ENCODE measurements at places on chromosomes 4 and X.

GRCh38 chrX:16687514-16687913, 25.0 kb downstream of the CTPS2 start:
- DNase-seq, result no peak

- no peak for DNase-seq
These were observed 192.3 kb upstream of the CXorf66 start for GRCh38 chrX:140157611-140158010.

DNA sequence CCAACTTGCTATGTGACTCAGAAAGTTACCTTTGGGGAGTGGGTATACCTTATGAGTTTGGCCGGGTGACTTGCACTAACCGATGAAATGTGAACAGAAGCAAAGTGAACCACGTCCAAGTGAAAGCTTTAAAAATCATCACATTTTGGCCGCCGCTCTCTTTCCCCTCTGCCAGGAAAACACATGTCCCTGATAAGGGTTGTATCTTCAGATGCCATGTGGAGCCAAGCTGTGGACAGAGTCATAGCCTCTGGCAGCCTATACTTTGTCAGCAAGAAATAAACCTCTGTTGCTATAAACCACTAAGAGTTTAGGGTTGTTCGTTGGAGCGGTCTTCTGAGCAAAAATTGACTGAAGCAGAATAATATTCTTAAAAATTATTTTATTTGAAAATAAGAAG, 92.3 kb downstream of the PRDM5 start:
- DNase-seq, result no peak

GRCh38 chrX:103183912-103184311, 31.0 kb upstream of the BEX4 start:
- no peak for DNase-seq

DNA sequence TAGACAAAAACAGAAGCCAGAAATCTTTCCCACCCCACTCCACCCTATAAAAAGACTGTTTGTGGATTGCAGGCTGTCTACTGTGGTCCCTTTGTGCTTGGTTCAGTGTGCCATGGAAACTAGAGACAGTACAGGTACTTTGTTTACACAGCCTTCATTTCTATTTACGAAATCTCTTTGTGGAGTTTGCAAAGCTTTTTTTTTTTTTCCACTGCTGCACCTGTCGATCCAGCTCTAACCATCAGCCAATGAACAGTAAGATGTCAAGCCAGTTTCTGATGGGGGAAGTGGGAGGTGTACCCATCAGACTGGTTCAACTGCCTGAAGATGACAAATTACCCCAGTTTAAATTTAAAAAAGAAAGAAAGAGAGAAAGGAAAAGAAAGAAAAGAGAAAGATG, 20.2 kb upstream of the LRBA start:
- DNase-seq, result no peak

DNA sequence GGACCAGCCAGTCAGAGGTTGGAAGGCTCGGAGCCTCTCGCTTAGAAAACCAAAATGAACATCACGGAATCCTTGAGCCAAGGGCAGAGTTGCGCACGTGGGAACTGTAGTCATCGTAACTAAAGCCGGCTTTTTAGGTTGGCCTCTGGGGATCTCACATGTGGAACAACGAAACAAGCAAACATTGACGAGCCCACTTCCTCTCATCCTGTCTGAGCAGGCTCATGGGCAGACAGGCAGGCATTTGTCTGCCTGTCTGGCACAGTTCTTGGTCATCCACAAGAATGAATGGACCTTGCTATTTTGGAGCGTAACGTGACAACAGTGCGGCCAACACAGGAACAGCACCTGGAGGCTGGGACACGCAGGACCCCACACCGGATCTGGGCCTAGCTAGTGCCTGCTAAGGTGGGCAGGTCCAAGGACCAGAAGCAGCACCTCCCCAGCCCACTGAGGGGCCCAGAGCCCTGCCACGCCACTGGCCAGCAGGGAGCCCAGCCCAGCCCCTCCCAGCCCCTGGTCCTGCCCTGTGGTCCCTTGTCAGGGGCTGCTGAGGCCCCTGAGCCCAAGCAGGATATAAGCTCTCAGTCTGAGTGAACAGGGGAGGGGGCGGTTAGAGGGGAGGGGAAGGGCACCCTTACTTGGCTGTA, 9.2 kb upstream of the TREX2 start:
- DNase-seq, result no peak

GRCh38 chr4:56861360-56861759, 39.9 kb upstream of the SPINK2 start:
- no peak for DNase-seq

- DNase-seq, result no peak
These were observed 23.3 kb downstream of the BRCC3 start for GRCh38 chrX:155094468-155095061.

DNA sequence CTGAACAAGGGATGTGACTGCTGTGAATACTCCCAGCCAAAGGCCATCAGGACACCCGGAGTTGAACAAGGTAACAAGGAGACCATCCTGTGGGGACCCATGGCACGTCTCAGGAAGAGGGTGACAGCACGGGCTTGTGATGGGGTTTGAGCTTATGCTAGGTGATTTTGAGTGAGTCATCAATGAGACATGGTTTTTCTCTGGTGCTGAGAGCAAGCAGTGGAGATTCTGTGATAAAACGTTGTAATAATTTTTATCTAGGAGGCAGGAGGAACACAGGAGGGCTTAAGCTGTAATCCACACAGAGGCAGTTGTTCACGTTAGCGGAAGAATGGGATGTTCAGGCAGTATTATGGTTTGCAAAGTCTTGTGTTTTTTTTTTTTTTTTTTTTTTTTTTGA, 36.0 kb downstream of the TRIML1 start:
- DNase-seq, result no peak

GRCh38 chr4:112884406-112884805, 165.0 kb upstream of the ANK2 start:
- no peak for DNase-seq

- no peak for DNase-seq
These were observed 13.7 kb upstream of the HTRA3 start for GRCh38 chr4:8255698-8256441.

- no peak for DNase-seq
These were observed 34.7 kb downstream of the FRMPD3 start for GRCh38 chrX:107484002-107484726.

DNA sequence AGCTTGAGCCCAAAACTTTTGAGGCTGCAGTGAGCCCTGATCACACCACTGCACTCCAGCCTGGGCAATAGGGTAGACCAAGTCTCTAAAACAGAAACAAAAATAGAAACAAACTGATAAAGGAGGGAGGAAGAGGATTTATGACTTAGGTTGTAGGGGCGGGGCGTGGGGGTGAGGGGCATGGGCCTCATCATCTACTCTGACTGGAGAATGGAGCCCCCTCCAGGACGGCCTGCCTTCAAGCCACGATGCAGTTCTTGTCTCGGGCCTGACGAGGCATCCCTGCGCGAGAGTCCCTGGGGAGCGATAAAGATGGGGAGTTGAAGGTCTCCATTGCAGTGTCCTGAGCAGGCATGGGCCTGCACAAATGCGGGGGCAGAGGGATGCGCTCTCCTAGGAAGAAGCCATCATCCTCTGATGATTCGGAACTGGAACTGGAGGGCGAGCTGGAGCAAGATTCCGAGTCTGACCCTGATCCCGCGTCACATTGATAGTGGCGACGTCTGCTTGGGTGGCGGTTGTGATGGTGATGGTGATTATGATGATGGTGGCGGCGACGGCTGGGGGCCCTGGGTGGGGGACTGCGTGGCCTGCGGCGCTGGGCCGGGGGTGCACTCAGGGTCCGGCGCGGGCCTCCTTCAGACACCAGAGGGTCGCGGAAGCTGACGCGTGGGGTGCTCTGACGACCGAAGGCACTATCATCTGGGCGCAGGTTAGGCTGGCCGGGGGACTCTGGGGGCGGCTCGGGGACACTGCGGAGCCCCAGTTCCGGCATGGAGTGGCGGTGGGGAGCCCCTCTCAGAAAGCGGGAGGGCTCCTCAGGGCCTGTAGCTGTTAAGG, 4.0 kb downstream of the PLP2 start:
- no peak for DNase-seq

- DNase-seq, result peak; percentile 57
These were observed 609 bp upstream of the SLC25A6 start for GRCh38 chrX:1392376-1393068.

- DNase-seq, result no peak
These were observed 526.7 kb downstream of the PCDH7 start for GRCh38 chr4:31246856-31247255.

- DNase-seq, result no peak
These were observed 122.2 kb downstream of the UBE2K start for GRCh38 chr4:39820186-39820585.

- DNase-seq, result no peak
These were observed 3.7 kb upstream of the FGB start for GRCh38 chr4:154559141-154559493.

DNA sequence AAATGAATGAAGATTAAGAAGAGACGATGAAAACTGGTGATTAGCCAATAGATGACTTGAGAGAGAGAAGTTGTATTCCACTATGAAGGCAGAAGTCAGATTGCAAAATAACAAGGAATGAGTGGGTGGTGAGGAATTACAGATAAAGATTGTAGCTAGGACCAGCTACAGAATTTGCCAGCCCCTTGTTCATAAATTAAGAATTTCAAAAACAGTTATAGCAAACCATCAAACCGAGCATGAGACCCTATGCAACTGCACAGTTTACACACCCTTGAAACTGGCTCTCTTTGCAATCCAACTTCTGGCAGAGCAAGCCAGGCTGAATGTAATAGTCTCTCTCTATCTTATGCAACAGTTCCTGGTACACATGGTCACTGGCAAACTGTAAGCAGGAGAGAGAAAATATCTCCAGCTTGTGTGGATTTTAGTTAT, 35.2 kb downstream of the STAP1 start:
- no peak for DNase-seq

- no peak for DNase-seq
These were observed 5.7 kb upstream of the GPR174 start for GRCh38 chrX:79138658-79139241.

DNA sequence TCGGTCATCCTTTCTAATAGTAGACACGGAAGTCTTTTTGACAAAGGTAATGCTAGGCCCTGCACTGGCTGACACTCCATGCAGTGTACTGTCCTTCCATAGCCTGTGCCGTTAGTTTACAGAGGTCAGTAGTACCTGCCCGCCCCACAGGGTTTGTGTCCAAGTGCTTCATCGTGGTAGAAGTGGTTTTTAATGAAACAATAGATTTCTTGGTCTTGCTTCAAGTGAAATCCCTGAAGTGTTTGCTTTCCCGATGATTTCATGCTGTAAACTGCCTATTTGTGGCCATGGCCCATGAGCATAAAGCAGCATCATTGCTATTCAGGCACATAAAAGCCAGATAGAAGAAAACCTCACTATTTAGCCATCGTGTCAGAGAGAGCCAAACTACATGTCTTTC, 139.3 kb downstream of the GPR143 start:
- DNase-seq, result no peak

GRCh38 chrX:105648732-105649131, 173.6 kb upstream of the NRK start:
- DNase-seq, result no peak

- no peak for DNase-seq
These were observed 618.2 kb upstream of the PCDH10 start for GRCh38 chr4:132530861-132531260.

GRCh38 chrX:148722966-148723365, 222.5 kb downstream of the AFF2 start:
- DNase-seq, result no peak

DNA sequence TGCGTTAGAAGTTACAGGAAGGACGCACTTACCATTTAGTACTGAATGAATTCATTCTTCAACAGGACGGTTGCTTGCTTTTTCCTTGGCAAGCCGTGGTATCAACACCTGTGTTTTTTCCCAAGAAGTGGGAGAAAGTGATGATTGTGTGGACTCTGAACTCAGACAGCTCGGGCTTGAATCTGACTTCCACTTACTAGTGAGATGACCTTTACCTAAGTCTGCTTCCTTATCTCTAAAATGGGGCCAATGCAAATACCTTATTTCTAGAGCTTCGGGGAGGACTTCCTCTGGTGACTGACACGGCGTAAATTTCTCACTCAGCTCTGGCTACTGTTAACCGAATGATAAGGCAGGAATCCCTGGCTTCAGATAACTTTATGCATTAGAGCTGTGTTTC, 146.8 kb upstream of the RBPJ start:
- DNase-seq, result no peak

- no peak for DNase-seq
These were observed 31.9 kb downstream of the FAT4 start for GRCh38 chr4:125346616-125347015.

- no peak for DNase-seq
These were observed 153.9 kb downstream of the KDR start for GRCh38 chr4:54971474-54971950.

DNA sequence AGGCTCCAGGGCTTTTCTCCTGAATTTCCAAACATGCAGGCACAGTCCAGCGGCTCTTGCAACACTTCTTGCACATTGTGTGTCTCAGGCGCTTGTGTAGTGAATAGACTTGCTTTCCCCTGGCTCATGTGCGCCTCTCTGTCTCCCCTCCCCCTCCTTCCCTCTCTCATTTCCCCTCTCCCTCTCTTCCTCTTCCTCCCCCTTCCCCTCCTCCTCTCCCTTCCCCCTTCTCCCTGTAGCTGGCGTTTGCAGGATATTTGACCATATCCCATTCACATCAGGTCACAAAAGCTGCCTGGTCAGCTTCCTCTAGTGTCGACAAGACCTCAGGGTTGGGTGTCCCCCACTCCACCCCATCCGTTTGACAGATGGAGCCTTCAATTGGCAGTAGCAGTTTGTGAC, 2.4 kb downstream of the CHST7 start:
- DNase-seq, result no peak

DNA sequence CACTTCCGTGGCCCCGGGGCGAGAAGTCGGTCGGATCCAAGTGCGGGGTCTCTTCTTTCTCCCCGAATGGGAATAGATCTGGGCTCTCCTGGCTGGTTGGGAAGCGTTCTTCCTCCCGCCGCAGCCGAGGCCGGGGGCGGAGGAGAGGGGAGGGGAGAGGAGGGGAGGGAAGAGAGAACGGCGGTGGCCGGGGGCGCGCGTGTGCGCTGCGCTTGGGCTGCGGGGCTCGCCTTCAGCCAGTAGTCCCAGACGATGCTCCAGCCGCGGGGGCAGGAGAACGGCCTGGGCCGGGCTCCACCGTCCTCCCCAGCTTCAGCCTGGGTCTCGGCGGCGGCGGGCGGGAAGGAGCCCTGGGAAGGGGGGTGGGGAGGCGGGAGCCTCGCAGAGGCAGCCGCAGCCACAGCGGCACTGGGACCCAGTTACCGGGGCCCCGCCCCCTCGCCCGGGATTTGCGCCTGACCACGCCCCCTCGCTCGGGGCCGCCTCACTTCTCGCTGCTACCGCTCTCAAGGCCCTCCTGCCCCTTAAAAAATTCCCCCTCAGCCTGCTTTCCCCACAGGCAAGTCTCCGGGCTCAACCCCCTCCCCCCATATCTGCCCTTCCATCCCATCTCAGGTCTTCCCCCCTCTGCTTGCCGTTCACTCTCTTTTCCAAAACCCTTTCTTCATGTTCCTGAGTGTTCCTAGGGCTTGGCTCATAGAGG, at the start of gene FGD1:
TSS of gene FGD1 (minus strand) at position 421 of the 703 bp plus-strand sequence. CDS start 802 bp downstream, outside the sequence.
- DNase-seq, result peak; percentile 23

- no peak for DNase-seq
These were observed at the start of gene NHS for GRCh38 chrX:17374619-17375366. NHS (plus strand) TSS chrX:17375200; CDS start chrX:17375758, 558 bp downstream.

- DNase-seq, result no peak
These were observed 138.9 kb downstream of the SOWAHB start for GRCh38 chr4:76758996-76759395.

- no peak for DNase-seq
These were observed 122.4 kb downstream of the PHKA2 start for GRCh38 chrX:18861511-18861910.

All from stimulated activated CD8-positive, alpha-beta memory T cell treated with anti-CD3 and anti-CD28 coated beads, Interleukin-7, amount 100 ng/mL, for 4 hours (primary cell).